ENCODE measurements at places on chromosomes 12 and 14.

DNA sequence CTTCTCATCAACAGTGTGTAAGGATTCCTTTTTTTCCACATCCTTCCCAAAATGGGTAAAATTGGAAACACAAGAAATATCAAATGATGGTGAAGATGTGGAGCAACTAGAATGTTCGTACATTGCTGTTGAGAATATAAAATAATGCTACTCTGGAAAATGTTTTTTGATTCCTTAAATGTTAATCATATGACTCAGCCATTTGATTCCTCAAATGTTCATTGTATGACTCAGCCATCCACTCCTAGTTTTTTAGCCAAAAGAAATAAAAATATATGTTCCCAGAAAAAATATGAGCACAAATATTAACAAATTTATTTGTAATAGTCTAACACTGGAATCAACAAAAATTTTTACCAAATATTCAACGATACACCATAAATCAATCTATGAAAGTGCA, 1108.6 kb downstream of the LRFN5 start:
- no peak for DNase-seq

DNA sequence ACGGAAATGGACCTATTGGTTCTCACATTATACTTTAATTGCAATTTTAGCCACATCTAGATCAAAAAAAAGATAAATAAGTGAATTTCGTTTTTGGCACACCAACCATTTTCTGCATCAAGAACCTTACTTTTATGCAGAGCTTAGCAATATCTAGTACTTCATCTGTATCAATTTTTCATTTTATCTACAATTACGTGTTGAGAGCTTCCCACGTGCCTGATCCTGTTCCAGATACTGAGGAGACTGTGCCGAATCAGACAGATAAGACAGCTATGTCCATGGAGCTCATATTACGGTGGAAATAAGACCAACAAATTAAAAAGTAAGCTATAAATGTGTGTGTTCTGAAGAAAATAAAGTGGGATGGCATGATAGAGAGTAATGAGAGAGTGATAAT, 101.6 kb downstream of the MGAT4C start:
- DNase-seq, result no peak

DNA sequence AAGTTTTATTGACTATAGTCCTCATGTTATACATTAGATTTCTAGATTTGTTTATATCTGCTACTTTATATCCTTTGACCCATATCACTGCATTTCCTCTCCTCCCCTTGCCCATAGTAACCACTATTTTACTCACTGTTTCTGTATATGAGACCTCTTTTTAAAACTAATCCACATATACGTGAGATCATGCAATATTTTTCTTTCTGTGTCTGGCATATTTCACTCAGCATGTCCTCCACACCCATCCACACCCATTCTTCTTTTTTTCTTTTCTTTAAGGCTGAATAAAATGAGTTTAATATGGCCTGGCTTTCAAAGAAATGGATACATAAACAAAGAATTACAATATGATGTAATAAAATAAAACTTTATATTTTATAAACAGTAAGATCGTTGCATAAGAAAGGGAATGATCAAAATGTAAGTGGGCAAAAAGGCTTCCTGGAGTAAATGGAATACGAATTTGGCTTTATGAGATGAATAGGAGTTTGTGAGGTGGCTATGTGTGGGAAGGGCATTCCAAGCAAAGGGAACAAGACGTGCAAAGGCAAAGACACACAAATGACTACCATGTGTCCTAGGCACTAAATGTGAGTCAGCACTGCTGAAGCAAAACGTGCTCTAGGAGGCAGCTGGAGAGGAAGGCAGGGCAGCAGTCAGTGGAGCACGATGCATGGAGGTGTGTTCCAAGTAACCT, 53.2 kb upstream of the HIF1A start:
- no peak for DNase-seq

- no peak for DNase-seq
Measured at GRCh38 chr14:39673270-39673711, 241.1 kb upstream of the FBXO33 start.

- no peak for DNase-seq
Measured at GRCh38 chr14:97390096-97390724, 593.0 kb downstream of the VRK1 start.

- no peak for DNase-seq
Measured at GRCh38 chr12:6952121-6952862, 1.1 kb downstream of the PTPN6 start.

- no peak for DNase-seq
Measured at GRCh38 chr12:27161458-27162228, 79.3 kb upstream of the C12orf71 start.

GRCh38 chr12:47988073-47989022, 15.9 kb downstream of the COL2A1 start:
- DNase-seq, result no peak

- DNase-seq, result no peak
Measured at GRCh38 chr14:65042731-65043372, 56.2 kb downstream of the FNTB start.

DNA sequence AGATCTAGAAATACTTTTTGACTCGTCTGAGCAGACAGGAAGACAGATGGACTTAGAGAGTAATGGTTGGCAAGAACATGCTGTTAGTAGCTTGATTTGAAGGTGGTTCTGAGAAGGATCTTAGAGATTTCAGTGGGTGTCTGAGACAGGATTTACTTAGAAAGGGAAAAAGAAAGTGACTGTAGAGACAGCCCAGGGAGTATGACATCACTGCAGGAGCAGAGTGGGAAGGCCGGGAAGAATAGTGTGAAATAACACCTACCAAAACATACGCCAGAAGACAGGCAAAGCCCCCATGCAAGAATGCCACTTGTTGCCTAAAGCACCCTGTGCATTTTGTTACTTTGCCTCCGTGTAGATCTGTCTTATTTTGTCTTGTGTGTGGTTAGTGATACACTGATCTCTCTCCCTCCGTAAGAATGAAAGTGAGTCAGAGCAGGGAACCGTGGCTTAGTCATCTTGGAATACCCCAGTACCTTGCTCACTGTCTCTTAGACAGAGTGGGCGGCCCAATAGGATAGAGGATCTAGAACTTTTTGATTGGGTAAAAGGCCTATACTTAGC, 161.3 kb upstream of the IFNG-AS1 start:
- DNase-seq, result peak; percentile 26

GRCh38 chr14:75497191-75497590, 25.1 kb upstream of the BATF start:
- DNase-seq, result no peak

- DNase-seq, result no peak
Measured at GRCh38 chr14:72553161-72553560, 340.7 kb downstream of the DPF3 start.

GRCh38 chr12:75872762-75873161, 158.8 kb downstream of the PHLDA1 start:
- no peak for DNase-seq
